ENCODE measurements at places on chromosomes 12 and 14.

DNA sequence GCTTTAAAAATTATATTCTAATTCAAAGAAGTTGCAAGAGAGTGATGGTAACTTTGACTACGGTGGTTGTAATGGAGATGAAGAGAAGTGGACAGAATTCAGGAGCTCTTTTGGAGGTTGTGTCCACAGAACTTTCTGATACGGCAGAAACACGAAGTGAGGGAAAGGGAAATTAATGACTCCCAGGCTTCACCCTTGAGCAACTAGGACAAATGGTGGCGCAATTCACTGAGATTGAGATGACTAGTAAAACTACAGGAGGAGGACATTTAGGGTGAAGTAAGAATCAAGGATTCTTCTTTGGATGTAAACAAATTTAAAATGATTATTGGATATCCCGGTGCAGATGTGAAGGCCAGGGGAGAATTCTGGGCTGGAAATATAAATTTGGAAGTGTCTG lies 212.6 kb downstream of the PTPRO start:
- DNase-seq: no peak

- no peak for DNase-seq
Observed at GRCh38 chr12:92277795-92278194, 132.1 kb upstream of the BTG1 start.

- no peak for DNase-seq
Observed at GRCh38 chr14:75231320-75231719, 47.3 kb upstream of the FOS start.

- DNase-seq: no peak
Observed at GRCh38 chr12:101829639-101830366, 956 bp downstream of the GNPTAB start.

- DNase-seq: peak; percentile 75
Observed at GRCh38 chr14:77040741-77041653, 12.5 kb upstream of the IRF2BPL start.

GRCh38 chr12:59548930-59549329 lies 46.9 kb upstream of the SLC16A7 start:
- DNase-seq: no peak

GRCh38 chr12:116495260-116495659 lies 63.9 kb upstream of the MAP1LC3B2 start:
- no peak for DNase-seq

DNA sequence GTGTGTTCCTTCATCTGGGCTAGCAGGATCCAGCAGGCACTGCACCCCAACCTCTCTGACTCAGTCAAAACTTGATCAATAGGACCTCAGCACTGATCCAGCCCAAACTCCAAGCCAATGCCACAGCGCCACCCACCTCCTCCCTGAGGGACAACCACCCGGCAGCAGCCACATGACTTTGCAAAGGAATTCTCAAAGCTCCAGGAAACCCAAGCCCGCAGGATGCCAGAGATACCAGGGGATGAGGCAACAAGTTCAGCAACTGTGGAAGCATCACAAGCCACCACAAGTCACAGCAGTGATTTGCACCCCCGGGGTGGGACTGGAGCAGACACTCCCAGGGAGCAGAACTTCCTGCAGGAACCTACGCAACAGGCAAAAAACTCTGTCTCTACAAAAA lies 37.3 kb downstream of the ACTN1 start:
- no peak for DNase-seq
